CD14-positive monocyte (primary cell): ENCODE measurements at places on chromosomes 12 and 14.

GRCh38 chr12:112261559-112261958 is 120.7 kb downstream of the HECTD4 start:
- DNase-seq = no peak

DNA sequence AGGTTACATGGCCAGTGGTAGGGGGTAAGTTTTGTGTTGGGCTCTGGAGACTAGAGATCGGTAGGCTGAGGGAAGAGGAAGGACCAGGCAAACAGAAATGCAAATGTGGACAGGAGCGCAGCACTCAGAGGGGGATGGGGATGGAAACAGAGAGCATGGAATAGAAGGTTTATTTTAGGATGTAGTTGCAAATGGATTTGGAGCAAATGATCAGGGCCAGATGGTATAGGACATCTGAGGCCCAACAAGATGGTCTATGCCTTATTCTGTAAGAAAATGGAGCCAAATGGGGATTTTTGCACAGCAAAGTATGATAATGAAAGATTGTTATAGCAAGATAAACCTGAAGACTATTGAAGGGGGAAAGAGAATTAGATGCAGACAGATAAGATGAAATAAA is 102.5 kb upstream of the PTPRB start:
- no peak for DNase-seq

DNA sequence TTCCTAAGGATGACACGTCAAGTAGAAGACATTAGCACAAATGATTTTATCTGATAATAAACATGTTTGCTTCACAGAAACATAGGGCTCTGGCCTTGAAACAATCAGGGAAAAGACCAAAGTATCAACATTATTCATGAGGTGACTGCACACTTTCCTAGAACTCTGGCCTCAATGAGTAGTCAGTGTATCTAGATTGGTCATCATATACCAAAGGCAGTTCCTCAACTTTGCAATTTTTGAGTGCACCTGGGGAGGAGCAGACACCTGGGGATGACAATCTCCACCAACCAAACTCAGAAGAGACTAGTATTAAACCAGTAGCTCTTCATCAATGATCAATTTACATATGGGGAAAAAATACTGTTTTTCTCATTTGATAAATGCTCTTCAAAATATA is 4.5 kb downstream of the EDDM3A start:
- DNase-seq = no peak

- DNase-seq = peak; percentile 30
Measured at GRCh38 chr14:58238252-58239243, 6.1 kb upstream of the PSMA3 start.
